MCF 10A (cell line): ENCODE measurements at places on chromosomes 7 and 10.
A peak's percentile ranks its signal among the peaks of the same experiment; 100 is the strongest.

DNA sequence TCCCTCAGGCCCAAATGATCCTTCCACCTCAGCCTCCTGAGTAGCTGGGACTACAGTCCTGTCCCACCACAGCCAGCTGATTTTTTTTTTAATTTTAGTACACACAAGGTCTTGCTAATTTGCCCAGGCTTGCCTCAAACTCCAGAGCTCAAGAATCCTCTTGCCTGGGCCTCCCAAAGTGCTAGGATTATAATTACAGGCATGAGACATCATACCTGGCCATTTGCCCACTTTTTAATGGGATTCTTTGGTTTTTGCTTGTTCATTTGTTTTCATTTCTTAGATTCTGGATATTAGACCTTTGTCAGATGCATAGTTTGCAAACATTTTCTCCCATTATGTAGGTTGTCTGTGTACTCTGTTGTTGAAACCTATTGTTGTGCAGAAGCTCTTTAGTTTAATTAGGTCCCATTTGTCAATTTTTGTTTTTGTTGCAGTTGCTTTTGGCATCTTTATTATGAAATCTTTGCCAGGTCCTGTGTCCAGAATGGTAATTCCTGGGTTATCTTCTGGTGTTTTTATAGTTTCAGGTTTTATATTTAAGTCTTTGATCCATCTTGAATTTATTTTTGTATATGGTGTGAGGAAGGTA is 95.2 kb downstream of the GLCCI1 start:
- peak; percentile 41 for DNase-seq
- H3K27me3 ChIP-seq: no peaks in the 10 kb centered on the region
- peak overlapping the region; percentile 84 for H3K27ac ChIP-seq
- peaks cover 22% of the 10 kb centered on the region for H3K36me3 ChIP-seq

DNA sequence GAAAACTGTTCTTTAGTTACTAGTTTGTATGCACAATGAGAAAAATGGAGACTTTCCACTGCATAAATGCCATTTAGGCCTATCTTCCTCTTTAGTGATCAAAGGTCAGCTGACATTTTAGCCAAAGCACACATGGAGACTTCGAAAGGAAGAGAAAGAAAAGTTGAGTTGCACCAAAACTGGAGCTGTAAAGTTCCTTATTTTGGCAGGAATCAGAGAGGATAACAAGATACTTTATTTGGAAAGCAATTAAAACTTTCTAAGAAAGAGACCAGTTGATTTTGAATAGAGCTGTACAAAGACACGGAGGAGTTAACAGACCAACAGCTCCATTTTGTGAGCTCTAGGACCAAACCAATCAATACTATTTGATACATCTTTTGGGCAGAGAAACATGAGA is 14.2 kb downstream of the ENTPD7 start:
- H3K27ac ChIP-seq: no peak overlapping the region
- DNase-seq: no peak
- H3K4me1 ChIP-seq: no peaks in the 10 kb centered on the region
- H3K27me3 ChIP-seq: no peaks in the 10 kb centered on the region

DNA sequence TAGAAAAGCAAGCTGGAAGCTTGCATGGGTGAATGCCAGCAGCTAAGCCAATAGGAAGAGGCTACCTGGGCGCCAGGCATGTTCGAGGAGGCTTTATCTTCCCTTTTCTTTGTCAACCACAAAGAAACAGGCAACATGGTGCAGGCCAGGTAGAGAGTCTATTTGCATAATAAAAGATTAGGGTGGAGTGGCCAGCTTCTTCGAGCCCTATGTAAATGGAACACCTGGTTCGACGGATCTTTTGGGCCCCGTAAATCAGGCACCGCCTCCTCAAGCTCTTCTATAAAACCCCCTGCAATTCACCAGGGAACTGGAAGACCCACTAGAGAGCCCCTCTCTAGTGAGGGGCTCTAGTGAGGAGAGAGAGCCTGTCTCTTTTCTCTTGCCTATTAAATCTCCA is 1106.2 kb upstream of the CELF2 start:
- H3K4me3 ChIP-seq: no peak overlapping the region
- no peak for DNase-seq
- H3K27me3 ChIP-seq: no peaks in the 10 kb centered on the region
- no peaks in the 10 kb centered on the region for H3K36me3 ChIP-seq
- no peak overlapping the region for H3K27ac ChIP-seq

DNA sequence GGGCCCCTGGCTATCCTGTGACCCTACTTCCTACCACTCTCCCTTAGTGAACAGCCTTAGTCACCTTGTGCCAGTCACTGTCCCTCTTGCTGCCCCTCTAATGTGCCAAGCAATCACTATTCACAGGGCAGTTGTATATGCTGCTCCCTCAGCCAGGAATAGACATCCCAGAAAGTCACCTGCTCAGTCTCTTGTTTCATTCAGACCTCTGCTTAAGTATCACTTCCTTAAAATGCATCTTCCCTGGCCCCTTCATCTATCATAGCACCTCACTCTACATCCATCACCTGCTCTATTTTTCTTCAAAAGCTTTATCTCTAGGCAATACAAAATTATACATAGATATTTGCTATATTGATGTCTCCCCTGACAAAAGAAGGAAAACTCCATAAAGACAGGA is 328.4 kb upstream of the NFE2L3 start:
- DNase-seq: no peak
- no peak overlapping the region for H3K4me3 ChIP-seq
- peaks cover 79% of the 10 kb centered on the region for H3K27me3 ChIP-seq
- no peak overlapping the region for H3K27ac ChIP-seq
- no peaks in the 10 kb centered on the region for H3K4me1 ChIP-seq

- H3K4me1 ChIP-seq: peaks cover 33% of the 10 kb centered on the region
- peak; percentile 95 for DNase-seq
- peaks cover 13% of the 10 kb centered on the region for H3K36me3 ChIP-seq
- H3K27me3 ChIP-seq: no peaks in the 10 kb centered on the region
Measured at GRCh38 chr7:2175514-2175913, 57.2 kb downstream of the MAD1L1 start.

DNA sequence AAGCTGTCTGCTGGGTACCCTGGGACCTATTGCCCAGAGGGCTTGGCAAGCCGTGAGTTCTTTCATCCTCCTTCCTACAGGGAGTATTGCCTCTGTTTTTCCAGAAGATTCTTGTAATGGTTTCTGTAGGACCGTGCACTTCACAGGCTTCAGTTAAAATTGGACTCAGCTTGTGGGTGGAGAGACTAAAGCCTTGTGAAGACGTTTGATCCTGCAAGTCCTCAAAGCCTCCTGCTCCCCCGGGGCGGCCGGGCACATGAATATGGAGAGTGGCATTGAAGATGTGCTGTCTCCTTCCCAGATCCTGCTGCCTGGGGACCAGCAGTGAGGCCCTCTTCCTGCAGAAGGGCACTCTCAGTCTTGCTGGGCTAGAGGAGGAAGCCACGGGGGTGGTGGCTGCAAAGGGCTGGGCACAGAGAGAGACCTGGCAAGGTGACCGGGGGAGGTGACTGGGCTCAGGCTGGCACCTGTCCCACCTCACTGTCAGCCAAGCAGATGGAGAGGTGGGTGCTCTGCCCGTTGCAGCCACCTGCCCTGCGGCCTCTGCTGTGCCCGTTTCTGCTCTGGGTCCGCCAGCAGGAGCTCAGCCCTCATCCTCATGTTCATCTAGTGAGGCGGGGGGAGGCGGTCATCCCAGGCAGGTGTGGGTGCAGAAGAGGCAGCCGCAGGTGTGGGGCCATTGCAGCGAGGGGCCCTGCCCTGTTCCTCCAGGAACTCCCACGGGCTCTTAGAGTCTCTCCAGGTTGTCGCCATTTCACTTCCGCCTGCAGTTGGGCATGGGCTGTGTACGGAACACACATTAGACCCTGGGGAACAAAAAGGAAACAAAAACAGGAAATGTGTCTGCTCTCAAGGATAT is 55.7 kb downstream of the TMEM209 start:
- H3K36me3 ChIP-seq: no peaks in the 10 kb centered on the region
- no peaks in the 10 kb centered on the region for H3K27me3 ChIP-seq
- peaks cover 4% of the 10 kb centered on the region for H3K4me1 ChIP-seq
- no peak for DNase-seq

DNA sequence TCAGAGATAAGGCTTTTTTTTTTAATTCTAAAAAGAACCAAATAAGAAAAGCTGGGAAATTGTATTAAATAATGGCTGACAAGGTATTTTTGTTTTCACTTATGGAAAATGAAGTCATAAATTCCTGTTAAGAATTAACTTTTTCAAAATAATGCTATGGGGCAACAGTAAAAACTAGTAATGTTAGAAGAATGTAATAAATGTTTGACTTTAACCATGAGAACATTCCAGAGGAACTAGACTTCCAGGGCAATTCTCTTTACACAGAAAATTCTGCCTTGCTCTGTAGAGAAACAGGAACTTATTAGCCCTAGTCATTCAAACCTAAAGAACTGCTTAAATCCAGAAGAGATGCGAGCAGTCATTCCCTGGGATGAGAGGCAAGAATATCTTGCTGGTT is 571.1 kb downstream of the IPMK start:
- peaks cover 46% of the 10 kb centered on the region for H3K4me1 ChIP-seq
- no peaks in the 10 kb centered on the region for H3K36me3 ChIP-seq
- no peaks in the 10 kb centered on the region for H3K27me3 ChIP-seq
- peak; percentile 45 for DNase-seq
- H3K4me3 ChIP-seq: peak overlapping the region; percentile 2

GRCh38 chr7:3882782-3883181 is 581.7 kb downstream of the SDK1 start:
- H3K27ac ChIP-seq: no peak overlapping the region
- peaks cover 1% of the 10 kb centered on the region for H3K4me1 ChIP-seq
- no peaks in the 10 kb centered on the region for H3K36me3 ChIP-seq
- H3K4me3 ChIP-seq: no peak overlapping the region
- no peak for DNase-seq

GRCh38 chr7:50394315-50394714 is 55.8 kb downstream of the FIGNL1 start:
- H3K27me3 ChIP-seq: peaks cover 92% of the 10 kb centered on the region
- no peaks in the 10 kb centered on the region for H3K4me1 ChIP-seq

DNA sequence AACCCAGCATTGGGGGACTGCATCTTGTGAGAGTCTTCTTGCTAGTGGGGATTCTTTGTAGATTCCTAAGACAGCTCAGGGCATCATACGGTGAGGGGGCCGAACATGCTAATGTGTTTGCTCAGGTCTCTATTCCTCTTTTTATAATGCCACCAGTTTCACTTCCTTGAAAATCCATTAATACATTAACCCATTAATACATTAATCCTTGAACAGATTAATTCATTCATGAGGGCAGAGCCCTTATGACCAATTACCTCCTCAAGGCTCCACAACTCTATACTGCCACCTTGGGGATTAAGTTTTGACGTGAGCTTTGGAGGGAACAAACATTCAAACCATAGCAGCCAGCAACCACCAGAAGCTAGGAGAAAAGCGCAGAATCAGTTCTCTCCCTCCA is 67.2 kb upstream of the POT1 start:
- no peaks in the 10 kb centered on the region for H3K27me3 ChIP-seq
- DNase-seq: peak; percentile 54
- no peaks in the 10 kb centered on the region for H3K36me3 ChIP-seq
- peaks cover 5% of the 10 kb centered on the region for H3K4me1 ChIP-seq
- no peak overlapping the region for H3K27ac ChIP-seq

DNA sequence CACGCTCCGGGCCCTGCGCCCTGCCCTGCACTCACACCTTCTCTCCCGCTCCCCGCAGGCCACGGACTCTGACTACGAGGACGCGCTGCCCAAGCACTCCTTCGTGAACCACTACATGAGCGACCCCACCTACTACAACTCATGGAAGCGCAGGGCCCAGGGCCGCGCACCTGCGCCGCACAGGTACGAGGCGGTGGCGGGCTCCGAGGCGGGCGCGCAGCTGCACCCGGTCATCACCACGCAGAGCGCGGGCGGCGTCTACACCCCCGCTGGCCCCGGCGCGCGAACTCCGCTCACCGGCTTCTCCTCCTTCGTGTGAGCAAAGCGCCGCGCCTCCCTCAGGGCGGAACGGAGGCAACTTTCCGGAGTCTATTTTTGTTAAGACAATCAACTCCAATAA is 417.0 kb upstream of the FOXK1 start:
- no peaks in the 10 kb centered on the region for H3K36me3 ChIP-seq
- H3K4me1 ChIP-seq: peaks cover 5% of the 10 kb centered on the region
- H3K27me3 ChIP-seq: no peaks in the 10 kb centered on the region
- DNase-seq: no peak

DNA sequence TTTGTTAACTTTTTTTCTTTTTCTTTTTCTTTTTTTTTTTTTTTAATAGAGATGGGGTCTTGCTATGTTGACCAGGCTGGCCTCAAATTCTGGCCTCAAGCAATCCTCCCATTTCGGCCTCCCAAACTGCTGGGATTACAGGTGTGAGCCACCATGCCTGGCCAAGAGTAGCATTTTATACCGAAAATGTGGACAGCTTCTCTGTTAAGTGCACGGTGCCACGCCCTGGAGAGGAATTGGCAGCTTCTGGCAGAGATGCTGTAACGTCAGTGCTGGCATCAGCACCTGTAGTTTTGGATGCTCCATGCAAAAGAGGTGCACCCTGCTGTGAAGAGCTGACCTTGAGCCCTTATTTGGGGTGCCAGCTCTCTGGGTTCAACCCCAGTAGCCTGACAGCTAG is 18.2 kb downstream of the IL15RA start:
- no peak for DNase-seq
- no peak overlapping the region for H3K4me3 ChIP-seq
- H3K36me3 ChIP-seq: no peaks in the 10 kb centered on the region
- no peak overlapping the region for H3K27ac ChIP-seq

DNA sequence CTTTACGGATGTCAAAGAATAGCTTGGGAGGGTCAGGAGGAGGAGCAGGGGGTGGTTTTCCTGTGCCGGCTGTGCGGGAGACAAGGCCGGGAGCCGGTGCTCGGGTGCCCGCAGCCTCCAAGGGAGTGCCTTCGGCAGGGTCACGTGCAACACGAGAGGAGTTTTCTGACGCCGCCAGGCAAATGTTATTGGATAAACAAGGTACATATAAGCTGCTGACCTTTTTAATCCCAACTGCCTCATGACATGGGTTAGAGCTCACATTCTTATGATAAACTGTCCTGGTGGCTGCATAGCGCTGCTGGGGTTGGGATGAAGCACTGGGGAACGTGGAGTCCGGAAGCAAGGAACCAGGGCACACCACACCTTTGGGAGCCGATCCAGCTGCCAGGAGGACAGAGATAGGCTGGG is 124.8 kb upstream of the PDLIM1 start:
- no peak for DNase-seq
- H3K36me3 ChIP-seq: no peaks in the 10 kb centered on the region
- H3K4me3 ChIP-seq: no peak overlapping the region
- H3K4me1 ChIP-seq: no peaks in the 10 kb centered on the region
- H3K27ac ChIP-seq: no peak overlapping the region
